ENCODE measurements at places on chromosomes 4 and X.

DNA sequence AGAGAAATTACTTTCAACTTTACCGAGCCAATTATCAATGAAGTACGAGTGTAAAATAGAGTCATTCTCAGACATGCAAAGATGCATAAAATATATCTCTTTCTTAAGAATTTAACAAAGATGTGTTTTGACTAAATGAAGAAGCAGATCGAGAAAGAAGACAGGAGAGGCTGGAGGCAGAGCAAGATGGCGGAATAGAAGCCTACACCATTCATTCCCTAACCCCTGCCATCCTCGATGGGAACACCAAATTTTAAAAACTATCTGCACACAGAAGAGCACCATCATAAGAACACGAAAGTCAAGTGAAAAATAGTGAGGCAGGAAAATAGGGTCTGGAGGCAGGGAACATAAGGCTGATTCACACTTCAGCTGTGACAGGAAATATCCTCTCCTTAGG, 35.0 kb downstream of the CCDC158 start:
- no peak for DNase-seq

GRCh38 chrX:94600077-94600476, 926.1 kb downstream of the FAM133A start:
- DNase-seq = no peak

- DNase-seq = no peak
These were observed 71.8 kb downstream of the AFAP1 start for GRCh38 chr4:7867701-7868435.

DNA sequence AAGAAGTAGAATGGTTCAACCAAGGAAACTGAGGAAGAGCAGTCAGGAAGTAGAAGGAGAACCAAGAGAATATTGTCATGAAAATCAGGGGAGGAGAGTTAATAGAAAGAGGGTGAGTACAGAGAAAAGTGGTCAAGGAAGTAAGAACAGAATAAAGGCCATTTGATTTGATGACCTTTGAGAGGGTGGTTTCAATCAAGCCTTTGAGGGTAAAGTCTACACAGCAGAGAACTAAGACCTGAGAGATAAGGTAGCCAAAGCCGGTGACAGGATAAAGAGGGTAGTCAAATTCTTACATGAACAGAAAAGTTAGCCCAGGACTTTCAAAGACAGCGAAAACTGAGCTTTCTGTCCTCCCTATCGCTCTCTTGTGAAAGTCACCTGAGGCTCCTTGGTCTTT, 34.6 kb upstream of the FGF16 start:
- DNase-seq = no peak

- no peak for DNase-seq
These were observed 131.6 kb downstream of the GATB start for GRCh38 chr4:151629097-151629783.

DNA sequence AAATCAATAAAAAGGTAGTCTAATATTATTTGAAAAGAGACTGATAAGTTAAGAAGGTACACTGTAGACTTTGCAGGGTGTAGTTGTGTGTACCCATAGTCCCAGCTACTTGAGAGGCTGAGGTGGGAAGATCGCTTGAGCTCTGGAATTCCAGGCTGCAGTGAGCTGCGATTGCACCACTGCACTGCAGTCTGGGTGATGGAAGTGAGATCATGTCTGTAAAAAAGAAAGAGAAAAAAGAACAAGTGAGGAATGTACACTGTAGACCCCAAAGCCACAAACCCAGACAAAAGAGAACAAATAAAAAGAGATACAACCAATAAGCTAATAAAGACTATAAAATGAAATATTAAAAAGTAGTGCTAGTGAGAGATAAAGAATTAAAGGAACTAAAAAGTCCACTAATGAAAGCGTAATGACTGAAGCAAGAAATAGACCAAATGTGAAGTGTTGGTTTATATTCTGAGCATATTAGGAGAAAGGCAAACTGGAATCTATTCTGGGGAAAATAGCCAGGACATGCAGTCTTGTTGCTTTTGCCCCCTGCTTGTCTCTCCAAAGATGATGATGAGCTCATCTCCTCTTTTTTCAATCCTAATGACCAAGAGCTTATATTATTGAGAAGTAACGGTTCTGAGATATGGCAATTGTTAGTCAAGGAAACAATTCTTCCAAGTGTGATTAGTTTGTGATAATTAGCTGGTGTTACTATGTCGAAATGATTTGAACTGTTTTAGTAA, 19.1 kb downstream of the GSX2 start:
- no peak for DNase-seq

- DNase-seq = no peak
These were observed 3.7 kb upstream of the UGT2A1 start for GRCh38 chr4:69656653-69657158.

DNA sequence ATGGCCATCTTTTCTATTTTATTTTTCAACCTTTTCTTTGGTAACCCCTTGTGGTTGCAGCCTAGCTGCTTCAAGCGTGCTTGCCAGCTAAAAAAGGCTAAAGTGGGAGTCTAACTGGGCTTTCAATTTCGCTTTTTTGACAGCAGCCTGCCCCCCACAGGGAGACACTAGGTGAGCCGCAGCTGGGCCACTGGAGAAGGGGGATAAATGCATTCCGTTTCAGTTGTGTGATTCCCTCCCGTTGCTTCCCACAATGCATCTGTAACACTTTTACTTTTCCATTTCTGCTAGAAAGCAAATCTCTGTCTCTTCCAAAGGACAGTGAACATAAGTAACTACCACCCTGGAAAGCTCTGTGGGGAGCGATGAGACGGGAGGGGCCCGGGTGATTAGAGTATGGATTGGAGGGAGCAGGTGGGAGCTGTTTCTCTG, 86.3 kb upstream of the RAPGEF2 start:
- no peak for DNase-seq

DNA sequence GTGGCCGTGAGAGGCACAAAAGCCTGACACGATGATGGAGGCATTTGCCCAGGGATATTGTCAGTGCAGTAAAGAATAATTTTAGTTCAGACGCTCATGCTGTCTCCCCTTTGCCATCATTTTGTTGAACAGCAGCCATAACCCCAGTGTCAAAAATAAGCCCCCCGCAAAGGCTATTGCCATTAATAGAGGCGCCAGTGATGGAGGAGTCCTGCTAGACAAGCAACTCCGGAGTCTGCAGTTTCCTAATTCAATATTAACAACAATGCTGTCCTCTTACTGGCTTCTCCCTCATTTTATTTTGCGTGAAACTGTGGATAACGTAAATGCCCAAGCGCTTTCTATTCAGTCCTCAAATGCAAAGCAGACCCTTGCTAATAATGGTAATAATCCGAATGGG, 603 bp upstream of the SMS start:
- DNase-seq = no peak

DNA sequence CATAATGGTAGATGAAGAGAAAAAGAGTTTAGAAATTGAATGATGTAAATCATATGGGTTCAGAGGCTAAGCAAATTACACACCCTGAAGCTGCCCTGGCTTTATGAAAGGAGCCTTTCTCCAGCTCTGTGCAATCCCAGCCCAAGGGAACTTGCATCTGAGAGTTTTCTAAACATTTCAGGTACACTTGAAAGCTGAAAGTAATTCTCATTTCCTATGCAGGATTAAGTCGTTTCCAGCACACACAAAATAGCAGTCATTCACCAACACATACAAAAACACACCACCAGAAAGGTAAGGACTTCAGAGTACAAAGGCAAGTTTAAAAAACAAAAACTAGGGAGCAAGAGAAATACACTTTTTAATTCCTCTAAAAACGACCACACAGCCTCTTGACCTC, 1.7 kb downstream of the PDGFC start:
- no peak for DNase-seq

GRCh38 chrX:131802836-131803626, 220.1 kb upstream of the STK26 start:
- peak; percentile 53 for DNase-seq

GRCh38 chr4:121061215-121061614, 11.1 kb downstream of the NDNF start:
- no peak for DNase-seq

DNA sequence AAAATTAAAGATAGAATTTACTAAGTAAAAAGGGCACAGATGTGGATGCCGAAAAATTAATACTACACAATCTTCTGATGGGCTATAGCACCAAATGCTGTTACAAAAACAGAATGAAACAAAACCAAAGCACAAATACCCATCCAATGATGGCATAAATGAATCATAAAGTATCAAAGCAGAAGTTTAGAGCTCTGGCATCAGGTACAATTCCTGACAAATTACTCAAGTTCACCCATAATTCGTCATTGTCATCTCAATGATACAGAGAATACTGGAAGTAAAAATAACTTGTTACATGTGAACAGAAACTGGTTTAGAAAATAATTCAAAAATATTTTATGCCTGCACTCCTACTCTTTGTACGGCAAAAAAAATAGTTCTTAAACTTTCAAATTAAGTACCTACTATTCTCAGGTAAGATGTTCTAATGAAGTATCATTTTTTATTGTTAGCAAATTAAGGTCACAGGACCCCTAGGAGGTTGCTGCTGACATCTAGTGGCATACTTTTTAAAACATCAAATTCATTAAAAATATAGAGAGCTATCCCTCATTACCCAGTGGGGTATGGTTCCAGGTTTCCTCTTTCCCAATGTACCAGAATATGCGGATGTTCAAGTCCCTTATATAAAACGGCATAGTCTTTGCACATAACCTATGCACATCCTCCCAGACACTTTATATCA, 126.1 kb downstream of the INPP4B start:
- no peak for DNase-seq

DNA sequence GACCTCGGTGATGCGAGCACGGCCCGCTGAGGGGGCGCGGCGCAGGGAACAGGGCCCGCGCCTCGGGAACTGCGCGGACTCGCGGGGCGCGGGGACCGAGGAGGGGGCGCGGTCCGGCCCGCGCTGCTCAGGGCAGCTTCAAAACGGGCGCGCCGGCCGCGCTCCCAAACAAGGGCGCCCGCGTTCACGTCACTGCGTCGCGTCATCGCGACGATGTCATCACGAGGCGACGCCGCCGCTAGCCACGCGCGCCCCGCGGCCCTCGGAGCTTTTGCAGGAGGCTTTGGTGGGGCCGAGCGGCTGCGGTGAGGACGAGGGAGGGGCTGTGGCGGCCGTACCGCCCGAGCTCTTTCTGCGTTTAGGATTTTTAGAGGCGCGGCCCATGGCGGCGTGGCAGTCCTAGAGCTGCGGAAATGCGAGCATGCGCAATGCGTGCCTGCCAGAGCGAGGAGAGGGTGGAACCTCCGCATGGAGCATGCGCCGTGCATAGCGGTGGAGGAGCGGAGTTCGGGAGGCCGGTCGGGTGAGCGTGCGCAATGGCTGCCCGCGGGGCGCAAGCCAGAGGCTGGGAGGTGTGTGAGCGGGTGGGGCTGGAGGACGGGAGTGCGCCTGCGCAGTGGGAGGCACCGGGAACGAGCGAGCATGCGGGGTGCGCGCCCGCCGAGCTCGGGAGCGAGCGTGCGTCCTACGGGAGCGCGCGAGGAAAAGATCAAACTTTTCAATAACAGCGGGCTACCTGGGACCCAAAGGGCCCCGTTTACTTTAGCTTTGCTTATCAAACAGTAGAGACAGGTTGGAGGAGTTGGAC, at the start of gene PPP2R3B:
TSS of gene PPP2R3B (minus strand) at position 140 of the 808 bp plus-strand sequence. CDS start 216 bp downstream, outside the sequence.
- peak; percentile 99 for DNase-seq

GRCh38 chrX:79153348-79153747, 8.9 kb downstream of the GPR174 start:
- DNase-seq = no peak

GRCh38 chrX:21153503-21153902, 220.7 kb upstream of the CNKSR2 start:
- no peak for DNase-seq

GRCh38 chr4:138831948-138832347, 183.6 kb upstream of the NOCT start:
- DNase-seq = no peak

- no peak for DNase-seq
These were observed 74.8 kb upstream of the MXD4 start for GRCh38 chr4:2336659-2337058.

DNA sequence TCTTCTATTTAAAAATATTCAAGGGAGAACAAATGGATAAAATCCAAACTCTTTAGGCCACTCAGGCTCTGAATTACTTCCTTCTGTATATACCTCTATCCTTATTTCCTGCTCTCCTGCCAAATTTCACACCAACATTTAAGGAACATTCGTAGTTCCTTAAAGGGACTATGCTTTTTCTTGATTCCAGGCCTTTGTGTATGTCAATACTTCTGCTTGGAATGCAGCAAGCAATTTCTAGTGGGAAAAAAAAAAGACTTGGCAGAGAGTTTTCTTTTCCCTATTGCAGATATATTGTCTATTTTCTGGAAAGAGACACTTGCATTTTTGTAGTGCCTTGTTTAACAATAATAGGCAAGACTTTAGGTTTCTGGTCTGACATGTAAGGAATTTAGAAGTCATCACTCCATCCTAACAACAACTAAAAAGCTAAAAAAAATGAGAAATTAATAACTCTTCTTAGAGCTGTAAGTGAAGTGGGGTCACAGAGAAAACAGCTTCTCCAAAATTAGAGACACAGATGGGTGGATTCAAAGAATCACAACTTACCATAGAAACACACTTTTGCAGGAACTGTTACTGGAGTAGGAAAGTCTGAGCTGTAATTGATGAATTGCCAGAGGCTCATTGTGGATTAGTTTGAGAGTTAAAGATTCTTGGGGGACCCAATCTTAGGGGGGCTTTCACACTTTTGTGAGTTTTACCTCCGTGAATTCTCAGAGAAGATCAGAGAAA, 2.1 kb upstream of the ADH5 start:
- no peak for DNase-seq

DNA sequence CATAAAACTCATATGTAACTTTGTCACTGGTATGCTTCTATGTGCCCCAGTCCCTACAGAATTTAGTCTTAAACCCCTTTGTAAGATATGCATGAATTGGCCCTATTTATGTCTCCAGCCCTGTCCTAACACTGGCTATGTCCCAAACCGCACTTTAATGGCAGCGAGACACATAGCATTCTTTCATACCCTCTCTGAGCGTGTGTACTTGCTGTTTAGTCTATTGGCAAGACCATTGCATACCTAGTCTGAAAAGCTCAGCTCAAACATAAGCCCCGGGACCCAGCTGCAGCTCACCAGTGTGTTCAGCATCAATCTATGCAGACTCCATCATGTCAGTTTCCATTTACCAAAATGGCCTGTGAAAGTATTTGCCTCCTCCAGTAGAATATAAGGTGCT, 1018.4 kb upstream of the TENM3 start:
- DNase-seq = no peak

GRCh38 chr4:146033149-146033548, 94.5 kb upstream of the ZNF827 start:
- no peak for DNase-seq

- no peak for DNase-seq
These were observed 21.7 kb upstream of the GEMIN8 start for GRCh38 chrX:14051416-14051815.

DNA sequence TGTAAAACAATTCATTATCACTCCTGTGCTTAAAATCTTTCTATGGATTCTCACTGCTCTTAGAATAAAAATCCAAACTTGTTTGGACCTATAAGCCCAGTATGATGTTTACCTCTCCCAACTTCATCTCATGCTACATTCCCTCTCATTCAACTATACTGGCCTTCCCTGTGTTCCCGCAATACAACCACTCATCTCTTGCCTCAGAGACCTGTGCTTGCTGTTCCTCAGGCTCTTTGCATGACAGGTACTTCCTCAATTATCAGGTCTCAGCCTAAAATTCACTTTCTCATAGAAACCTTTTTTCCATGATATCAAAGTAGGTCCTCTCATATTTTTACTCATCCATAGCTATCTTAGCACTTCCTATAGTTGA, 71.7 kb downstream of the ENOX2 start:
- DNase-seq = no peak

- DNase-seq = no peak
These were observed 110.8 kb upstream of the H2AZ1 start for GRCh38 chr4:100060765-100061416.

GRCh38 chrX:53281963-53282695, 745 bp upstream of the IQSEC2 start:
- DNase-seq = no peak

Measured in CD4-positive, alpha-beta T cell (primary cell).